ENCODE measurements at places on chromosomes 4 and X.

GRCh38 chr4:141669501-141669900 lies 33.1 kb downstream of the IL15 start:
- DNase-seq = no peak

DNA sequence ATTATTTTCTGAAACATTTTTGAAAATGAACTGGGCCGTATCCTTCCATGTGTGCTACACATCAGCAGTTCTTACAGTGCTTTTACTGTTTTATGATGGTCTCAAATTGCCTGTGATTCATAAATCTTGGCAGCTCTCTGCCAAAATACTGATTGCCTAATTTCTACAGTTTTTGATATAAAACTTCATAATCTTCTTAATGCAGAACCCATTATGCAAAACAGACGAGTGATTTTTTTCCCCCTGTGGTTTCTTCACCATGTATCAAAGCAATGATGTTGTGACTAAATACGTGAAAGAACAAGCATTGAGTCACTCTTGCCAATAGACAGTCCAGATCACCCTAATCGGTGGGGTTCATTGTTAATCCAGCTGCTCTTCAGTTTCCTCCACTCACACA lies 156.4 kb upstream of the WDR1 start:
- no peak for DNase-seq

DNA sequence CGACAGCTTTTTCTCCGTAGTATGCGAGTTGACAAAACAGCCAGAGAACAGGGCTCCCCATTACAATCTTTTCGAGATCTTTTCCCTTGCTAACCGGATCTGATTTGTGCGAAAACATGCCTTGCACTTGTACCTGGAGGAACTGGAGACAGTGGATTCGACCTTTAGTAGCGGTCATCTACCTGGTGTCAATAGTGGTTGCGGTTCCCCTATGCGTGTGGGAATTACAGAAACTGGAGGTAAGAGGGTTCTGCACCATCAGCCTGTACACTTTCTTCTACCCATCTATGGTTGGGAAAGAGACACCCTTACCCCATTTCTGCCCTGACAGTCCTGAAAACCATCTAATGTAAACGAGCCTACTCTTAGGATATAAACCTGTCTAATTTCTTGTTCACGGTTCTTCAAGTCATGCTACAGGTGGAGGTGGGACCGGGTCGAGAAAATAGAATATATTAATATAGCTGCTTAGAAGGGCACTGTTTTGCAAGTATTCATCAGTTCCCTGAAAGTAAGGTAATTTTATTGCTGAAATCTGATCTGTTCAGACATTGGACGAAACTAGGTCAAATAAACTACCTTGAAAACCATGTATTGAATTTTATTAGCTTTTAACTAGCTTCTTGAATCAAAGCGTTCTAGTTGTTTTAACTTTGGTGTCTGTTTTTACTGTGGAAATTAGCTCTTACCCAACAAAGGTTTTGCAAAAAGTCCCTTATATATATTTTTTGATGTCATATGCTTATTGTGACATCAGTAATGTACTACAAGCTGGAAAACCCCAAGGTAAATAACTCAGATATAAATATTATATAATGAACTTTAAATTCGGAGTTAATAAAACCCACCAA lies 869 bp downstream of the TMEM184C start:
- no peak for DNase-seq

DNA sequence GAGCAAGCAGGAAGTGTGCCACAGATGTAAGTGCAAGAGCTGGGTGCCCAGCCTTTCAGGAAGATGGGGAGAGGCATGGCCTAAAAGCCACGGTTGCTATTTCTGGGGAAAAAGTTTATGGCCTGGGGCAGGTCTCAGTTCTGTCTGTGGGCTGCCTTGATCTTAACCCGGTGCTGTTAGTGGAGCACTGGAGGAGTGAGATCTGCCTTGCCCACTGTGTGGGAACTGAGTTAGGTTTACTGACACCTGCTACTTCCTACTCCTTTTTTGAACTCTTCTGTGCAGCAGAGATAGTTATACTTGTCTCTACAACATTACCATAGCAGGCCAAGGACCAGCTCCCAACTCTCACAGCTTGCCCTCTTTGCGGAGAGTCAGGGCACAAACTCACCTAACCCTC lies 76.5 kb downstream of the ITM2A start:
- DNase-seq = no peak

DNA sequence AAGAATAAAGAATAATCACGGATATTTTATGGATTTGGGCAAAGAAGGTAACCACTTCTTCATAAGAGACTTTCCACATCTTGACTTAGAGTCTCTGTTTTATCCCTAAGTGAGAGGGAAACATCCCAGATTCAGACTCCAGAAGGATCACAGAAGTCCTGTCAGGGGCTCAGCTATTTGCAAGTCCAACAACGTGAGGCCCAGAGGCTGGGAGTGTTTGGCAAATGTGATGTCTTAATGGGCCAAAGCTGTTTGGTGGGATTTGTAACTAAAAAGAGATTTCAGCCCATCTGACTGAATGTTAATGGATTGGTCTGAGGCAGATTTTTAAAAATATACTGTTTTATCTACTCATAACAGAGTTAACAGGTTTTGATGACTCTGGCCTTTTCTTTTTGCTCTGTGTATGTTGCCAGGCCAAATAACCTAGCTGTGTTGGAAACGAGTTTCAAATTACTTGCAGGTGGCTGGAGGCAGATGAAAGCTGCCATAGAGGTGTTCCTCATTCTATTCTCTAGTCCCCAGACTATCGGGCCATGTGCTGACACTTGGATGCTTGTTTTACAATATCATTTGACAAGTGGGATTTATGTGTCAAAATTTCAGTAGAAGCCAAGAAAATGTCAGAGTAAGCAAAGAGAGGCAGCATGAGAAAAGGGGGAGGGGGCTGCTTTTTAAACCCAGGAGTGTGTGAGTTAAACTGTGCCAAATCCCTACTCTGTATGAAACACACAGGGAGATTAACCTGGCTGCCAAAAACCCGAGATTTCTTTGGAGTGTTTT lies 330.9 kb downstream of the DCHS2 start:
- no peak for DNase-seq

DNA sequence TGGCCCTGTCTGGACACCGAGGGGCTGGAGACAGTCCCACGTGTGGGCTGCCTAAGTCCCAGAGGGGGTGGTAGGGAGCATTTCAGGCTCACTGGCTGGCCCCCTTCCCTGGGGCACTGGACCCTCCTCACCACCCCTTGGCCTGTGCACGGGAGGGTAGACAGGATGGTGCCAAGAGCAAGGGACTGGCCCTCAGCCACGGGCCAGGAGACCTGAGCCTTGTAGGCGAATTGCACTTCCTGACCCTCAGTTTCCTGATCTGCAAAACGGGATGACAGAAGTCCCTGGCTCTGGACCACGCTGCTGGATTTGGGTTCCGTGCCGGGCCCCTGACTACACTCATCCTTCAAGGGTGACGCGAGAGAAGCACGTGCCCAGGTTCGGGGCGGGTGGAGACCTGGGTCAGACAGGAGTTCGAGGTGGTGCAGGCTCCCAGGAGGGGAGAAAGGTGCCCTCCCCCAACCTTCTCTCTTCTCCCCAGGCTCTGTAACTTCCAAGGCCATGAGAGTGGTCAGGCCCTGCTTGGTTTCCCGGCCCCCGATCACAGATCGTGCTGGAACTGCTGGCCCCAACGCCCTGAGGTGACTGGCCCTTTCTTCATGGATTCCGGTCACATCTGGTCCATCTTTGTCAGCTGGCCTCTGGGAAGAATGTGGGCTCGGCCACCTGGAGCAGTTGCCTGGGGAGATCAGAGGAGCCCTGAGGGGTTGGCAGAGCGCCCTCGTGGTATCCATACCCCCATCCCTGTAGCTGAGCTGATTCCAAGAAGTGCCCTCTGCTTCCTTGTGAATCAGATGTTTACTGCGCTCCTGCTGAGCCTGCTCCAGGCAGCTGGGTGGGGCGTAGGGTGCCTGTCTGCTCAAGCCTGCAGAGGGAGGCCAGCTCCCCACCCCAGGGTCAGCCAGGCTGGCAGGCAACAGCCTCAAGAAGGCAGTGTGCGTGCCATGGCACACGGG lies 3.3 kb downstream of the SH3BP2 start:
- no peak for DNase-seq

- DNase-seq = no peak
These were observed 24.2 kb downstream of the HERC3 start for GRCh38 chr4:88616275-88617150.

GRCh38 chrX:106731590-106731989 lies 5.1 kb downstream of the RNF128 start:
- no peak for DNase-seq

GRCh38 chr4:149113804-149114430 lies 671.7 kb upstream of the NR3C2 start:
- no peak for DNase-seq

GRCh38 chr4:71130827-71131603 lies 137.6 kb downstream of the DCK start:
- DNase-seq = no peak

GRCh38 chr4:6999172-7000086 lies 43.7 kb upstream of the TADA2B start:
- no peak for DNase-seq

Data from stimulated activated CD4-positive, alpha-beta T cell treated with anti-CD3 and anti-CD28 coated beads, Interleukin-12 subunit alpha, Interleukin-12 subunit beta, amount 100 ng/mL, for 24 hours (primary cell).